ENCODE measurements at places on chromosomes 7 and 10.

DNA sequence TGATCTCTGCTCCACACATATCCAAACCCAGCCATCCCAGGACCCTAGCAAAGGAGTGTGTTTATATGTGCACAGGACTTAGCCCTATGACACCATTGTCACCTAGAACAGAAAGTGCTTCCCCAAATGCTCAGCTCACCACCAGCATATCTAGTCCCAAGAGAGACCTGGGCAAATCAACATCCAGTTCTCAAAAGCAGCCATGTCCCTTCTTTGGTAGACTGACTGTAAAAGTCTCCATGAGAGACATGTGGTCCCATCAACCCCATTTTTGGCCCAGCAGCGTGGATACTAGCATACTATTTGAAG is 20.9 kb upstream of the ARHGAP22 start:
- DNase-seq: no peak

DNA sequence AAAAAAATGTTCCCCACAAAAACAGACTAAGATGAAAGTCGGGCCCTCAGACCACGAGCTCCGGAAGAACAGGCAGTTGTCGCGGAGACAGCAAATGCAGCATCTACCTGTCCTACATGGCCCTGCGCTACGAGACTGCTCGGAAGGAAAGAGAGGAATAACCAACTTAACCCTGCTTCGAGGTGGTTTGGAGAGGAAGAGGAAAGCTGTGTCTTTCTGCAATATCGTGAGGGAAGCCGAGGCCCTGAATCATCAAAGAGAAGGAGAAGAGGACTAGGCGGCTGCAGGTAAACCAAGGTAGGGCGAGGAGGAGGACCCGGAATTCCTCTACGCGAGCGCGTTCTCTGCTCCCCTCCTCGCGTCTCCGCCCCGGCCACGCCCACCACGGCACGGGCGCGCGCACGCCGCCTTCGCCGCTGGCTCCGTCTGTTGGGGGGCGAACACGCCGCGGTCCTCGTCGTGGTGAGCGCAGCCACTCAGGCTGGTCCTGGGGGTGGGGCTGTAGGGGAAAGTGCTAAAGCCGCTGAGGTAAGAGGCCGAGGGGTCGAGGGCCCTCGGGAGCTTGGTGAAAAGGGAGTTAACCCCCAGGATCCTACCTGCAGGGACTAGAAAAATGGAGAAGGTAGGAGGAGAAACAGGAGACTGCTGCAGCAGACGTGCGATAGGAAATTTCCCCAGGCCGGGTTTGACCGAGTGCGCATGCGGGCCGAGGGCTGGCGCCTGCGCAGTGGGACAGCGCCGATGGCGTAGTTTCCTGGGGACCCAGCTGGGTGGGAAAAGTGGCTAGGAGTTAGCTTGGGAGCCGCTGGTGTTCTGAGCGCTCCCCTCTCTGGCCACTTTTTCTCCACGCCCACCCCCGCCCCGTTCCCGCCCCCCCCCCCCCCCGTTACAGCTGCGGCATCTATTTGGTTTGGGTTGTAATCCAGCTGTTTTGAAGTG is at the start of the genes ANAPC16 and ASCC1:
ANAPC16 (plus strand) TSS at position 402 of the 939 bp plus-strand sequence. CDS start 7,903 bp downstream, outside the sequence.
ASCC1 (minus strand) TSS at position 666 of the 939 bp plus-strand sequence. CDS start 2,978 bp downstream, outside the sequence.
- peak; percentile 88 for DNase-seq

DNA sequence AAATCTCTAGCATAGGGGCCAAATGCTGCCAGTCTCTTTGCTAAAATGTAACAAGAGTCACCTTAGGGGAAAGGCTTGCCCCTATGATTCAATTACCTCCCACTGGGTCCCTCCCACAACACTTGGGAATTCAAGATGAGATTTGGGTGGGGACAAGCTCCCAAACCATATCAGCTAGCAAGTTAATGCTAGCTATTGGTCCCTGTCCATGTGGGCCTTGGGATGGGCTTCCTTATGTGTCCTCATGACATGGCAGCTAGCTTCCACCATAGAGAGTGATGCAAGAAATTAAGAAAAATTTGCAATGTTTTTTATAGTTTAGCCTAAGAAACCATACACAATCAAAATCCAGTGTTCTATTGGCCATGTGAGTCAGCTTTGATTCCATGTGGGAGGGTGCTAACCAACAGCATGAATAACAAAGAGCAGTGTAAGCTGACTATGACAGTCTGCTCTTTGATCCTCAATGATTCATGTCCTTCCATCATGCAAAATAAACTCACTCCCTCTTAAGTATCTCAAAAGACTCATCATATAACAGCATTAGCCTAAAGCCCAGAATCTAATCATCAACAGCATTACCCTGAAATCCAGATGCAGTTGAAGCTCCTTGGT is 21.7 kb upstream of the ZNF365 start:
- peak; percentile 62 for DNase-seq

DNA sequence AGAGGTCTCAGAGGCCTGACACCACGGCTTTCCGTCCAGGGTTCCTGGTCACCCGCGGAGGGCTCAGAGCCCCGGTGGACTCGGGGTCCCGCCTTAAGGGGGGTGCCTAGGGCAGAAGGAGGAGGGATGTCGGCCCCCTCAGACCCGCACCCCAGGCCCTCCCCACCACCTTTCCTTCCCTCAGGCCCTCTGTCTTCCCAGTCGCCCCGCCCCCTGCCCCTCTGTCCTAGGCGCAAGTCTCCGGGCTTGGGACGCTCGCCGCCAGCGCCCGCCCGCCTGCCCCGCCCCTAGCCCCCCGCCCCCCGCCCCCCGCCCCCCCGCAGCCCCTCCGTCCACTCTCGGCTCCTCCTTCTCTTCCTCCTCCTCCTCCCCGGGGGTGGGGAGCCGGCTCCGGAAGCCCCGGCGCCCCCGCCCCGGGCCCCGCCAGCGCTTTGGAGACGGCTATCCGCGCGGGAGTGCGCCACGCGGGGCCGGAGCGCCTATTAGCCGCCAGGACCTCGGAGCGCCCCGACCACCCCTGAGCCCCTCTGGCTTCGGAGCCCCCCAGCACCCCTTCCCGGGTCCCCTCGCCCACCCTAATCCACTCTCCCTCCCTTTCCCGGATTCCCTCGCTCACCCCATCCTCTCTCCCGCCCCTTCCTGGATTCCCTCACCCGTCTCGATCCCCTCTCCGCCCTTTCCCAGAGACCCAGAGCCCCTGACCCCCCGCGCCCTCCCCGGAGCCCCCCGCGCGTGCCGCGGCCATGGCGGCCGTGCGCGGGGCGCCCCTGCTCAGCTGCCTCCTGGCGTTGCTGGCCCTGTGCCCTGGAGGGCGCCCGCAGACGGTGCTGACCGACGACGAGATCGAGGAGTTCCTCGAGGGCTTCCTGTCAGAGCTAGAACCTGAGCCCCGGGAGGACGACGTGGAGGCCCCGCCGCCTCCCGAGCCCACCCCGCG is at the start of gene AEBP1:
AEBP1 (plus strand) TSS at position 423 of the 937 bp plus-strand sequence; CDS start at position 744, 321 bp downstream.
- DNase-seq: peak; percentile 39

DNA sequence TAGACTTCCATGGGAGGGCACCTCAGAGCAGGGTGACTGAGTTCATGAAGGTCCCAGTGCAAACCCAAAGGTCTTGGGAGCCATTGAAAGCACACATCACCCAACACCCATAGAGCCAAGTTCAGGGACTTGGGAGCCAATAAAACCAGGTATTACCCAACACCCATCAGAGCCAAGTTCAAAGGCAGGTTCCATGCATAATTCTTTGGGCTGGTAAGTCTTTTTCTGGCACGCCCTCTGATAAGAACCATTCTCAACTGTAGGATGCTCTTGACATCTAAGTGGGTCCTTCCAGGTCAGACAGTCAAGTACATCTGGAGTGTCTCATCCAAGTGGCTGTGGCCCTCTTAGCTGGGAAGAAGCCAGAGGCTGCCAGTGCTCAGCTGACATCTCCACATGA is 63.2 kb downstream of the EBF3 start:
- DNase-seq: no peak

GRCh38 chr7:106456329-106456728 is 171.5 kb upstream of the NAMPT start:
- DNase-seq: no peak

Data from iris pigment epithelial cell (primary cell).